ENCODE measurements at places on chromosomes 7 and 10.

DNA sequence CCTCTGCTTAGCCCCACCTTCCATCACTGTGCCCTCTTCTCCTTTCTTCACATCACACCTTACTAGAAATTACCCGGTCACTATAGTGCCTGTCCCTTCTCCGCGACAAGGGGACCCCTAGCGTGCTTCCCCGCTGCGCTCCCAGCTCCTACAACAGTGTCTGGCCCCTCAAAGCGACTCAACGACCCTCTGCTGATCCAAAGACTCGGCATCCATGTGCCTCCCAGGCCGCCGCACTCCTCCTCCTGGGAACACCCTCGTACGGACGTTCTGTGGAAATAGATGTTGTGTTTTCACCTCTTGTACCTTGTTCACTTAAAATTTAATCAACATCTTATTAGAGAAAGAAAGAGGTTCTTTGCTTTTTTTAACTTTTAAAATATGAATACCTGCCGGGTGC lies 463.5 kb downstream of the DNAJB6 start:
- no peak for DNase-seq

DNA sequence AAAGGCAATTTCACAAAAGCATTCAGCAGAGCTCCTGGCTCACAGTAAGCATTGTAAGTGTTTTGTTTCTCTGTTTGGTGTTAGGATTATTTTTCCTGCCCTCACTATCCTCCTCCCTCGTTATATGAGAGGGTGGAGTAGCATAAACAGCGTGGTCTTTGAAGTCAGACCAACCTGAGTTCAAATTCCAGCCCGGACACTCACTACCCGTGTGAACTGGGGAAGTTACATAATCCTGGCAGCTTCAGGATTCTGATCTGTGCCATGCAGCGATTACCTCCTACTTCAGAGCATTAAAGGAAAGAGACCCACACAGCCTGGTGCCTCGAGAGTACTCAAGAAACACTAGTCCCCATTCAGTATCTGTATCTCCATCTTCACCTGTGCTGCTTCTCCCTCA lies 386.5 kb downstream of the INHBA start:
- DNase-seq, result no peak

DNA sequence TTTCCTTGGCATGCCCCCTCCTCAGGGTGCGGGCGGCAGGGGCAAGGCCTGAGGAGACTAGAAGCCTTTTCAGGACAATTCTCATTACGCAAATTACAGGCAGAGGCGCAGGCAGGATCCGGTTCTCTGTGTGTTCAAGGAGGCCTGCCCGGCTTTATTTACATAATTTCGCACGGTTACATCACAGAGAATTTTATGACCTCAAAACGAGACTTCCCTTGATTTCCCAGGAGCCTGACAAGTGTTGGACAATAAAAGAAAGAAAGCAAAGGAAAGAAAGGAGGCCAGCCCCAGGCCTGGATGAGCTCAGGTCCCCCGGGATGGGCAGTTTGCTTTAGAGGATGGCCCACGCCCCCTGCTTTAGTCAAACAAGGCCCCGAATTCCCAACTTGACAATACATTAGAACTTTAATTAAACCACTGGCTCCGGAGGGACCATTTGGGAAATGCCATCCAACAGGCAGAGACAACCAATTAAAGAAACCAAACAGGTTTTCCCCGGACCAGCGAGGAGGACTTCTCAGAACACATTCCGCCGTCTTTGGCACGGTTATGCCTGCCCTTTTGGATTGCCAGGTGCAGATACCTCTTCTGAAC lies 2.9 kb downstream of the MNX1 start:
- no peak for DNase-seq

DNA sequence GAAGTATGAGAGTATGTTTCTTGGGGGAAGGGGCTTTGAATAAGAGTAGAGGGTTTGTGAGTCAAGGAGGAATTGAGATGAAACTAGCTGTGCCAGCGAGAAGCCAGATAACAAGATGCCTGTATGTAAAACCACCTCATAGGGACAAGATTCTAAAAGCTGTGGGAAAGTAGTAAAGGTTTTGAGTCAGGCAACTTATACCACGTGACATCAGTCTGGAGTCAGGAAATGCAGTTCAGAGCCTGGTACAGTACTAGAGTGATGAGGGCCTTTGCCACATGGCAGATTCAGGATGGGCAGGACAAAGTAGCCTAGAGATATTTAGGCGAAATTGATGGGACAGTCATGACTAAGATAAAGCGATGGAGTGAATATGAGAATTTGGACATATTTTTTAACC lies 140.2 kb upstream of the PLXDC2 start:
- DNase-seq, result no peak

- DNase-seq, result peak; percentile 43
These were observed 3.5 kb downstream of the UNCX start for GRCh38 chr7:1236132-1236661.
